Natural killer cell (primary cell): ENCODE measurements at places on chromosomes 6 and 20. TPM values are rescaled to one million over a fixed set of nuclear protein-coding genes. Genes with fewer than 3 reads are reported as not detected.

EPPIN gene
- not detected for total RNA-seq

SLC25A27 gene
- total RNA-seq = not detected

GRM1 gene
- total RNA-seq = not detected

ZC2HC1B gene
- not detected for total RNA-seq

PRL gene
- total RNA-seq = not detected

GPX5 gene
- not detected for total RNA-seq

ZNF292 gene
- 90.4 TPM for total RNA-seq

HSD17B8 gene
- total RNA-seq = 5.4 TPM

NECAB3 gene
- total RNA-seq = 9.7 TPM

GRCh38 chr6:133551847-133552341 lies 310.7 kb downstream of the EYA4 start:
- no peak overlapping the region for H3K4me3 ChIP-seq
- H3K27me3 ChIP-seq = no peaks in the 10 kb centered on the region
- H3K4me1 ChIP-seq = no peaks in the 10 kb centered on the region
- DNase-seq = no peak
- H3K36me3 ChIP-seq = no peaks in the 10 kb centered on the region

GRCh38 chr6:91501930-91502329 lies 915.1 kb upstream of the MAP3K7 start:
- DNase-seq = no peak
- H3K36me3 ChIP-seq = no peaks in the 10 kb centered on the region
- H3K27me3 ChIP-seq = no peaks in the 10 kb centered on the region
- H3K4me1 ChIP-seq = no peaks in the 10 kb centered on the region
- no peak overlapping the region for H3K27ac ChIP-seq

DNA sequence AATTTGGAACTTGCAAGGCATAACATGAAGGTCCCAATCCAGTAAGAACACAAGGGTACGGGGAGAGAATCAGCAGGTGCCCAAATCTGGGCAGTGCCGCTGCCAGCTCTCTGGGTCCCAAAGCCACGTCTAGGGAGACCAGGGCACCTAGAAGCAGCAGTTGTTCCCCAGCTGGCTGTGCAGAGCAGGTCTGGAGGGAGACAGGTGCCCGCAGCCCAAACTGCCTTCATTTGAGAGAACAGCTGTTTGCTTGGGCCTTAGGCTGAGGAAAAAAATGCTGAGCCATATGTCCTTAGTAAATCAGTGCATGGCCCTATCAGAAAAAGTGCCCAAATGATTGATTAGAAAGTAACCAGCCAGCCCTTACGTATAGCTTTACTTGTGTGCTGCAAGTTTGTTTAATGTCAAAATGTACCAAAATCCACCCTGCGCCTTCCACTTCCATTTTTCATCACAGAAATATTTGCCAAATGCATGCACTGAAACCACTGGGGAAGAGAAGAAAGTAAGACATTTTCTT lies 9.1 kb upstream of the PRELID3B start:
- H3K36me3 ChIP-seq = no peaks in the 10 kb centered on the region
- DNase-seq = no peak
- H3K27ac ChIP-seq = no peak overlapping the region
- H3K27me3 ChIP-seq = peaks cover 12% of the 10 kb centered on the region
- no peaks in the 10 kb centered on the region for H3K4me1 ChIP-seq

DNA sequence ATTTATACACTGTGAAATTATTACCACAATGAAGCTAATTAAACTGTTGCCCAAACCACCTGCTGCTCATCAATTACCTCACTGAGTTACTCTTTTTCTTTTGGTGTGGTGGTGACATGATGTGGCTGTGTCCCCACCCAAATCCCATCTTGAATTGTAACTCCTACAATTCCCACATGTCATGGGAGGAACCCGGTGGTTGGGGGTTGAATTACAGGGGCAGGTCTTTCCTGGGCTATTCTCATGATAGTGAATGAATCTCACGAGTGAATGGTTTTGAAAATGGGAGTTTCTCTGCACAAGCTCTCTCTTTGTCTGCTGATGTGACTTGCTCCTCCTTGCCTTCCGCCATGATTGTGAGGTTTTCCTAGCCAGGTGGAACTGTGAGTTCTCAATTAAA lies 145.0 kb downstream of the LRRC1 start:
- no peak for DNase-seq
- H3K27ac ChIP-seq = no peak overlapping the region
- H3K27me3 ChIP-seq = no peaks in the 10 kb centered on the region
- no peak overlapping the region for H3K4me3 ChIP-seq
- no peaks in the 10 kb centered on the region for H3K36me3 ChIP-seq
- no peaks in the 10 kb centered on the region for H3K4me1 ChIP-seq

DNA sequence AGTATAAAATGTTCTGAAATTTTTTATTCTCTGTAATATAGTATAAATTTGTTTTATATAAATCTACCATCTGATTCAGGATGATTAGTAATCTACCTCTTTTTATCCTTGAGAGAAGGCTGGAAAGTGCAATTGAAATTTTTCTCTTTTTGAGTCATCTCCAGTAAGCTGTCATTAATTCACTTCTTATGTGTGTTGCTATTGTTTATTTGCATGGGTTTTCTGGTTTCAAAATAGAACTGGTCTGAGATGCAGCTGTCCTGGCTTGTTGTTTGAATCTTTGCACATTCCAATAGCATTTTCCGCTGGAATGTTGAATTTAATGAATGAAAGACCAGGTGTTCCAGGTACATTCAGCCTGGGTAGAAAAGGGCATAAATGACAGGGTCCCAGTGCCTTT lies 24.3 kb upstream of the TAB2 start:
- DNase-seq = no peak
- H3K27me3 ChIP-seq = no peaks in the 10 kb centered on the region
- no peak overlapping the region for H3K27ac ChIP-seq
- no peak overlapping the region for H3K4me3 ChIP-seq
- no peaks in the 10 kb centered on the region for H3K36me3 ChIP-seq
- H3K4me1 ChIP-seq = no peaks in the 10 kb centered on the region

GRCh38 chr6:32096087-32096393 lies 13.1 kb downstream of the TNXB start:
- no peaks in the 10 kb centered on the region for H3K36me3 ChIP-seq
- H3K27me3 ChIP-seq = peaks cover 11% of the 10 kb centered on the region
- H3K4me3 ChIP-seq = no peak overlapping the region
- no peak overlapping the region for H3K27ac ChIP-seq
- no peak for DNase-seq
- H3K4me1 ChIP-seq = no peaks in the 10 kb centered on the region

- no peaks in the 10 kb centered on the region for H3K36me3 ChIP-seq
- no peaks in the 10 kb centered on the region for H3K4me1 ChIP-seq
- no peak overlapping the region for H3K27ac ChIP-seq
- no peak for DNase-seq
Observed at GRCh38 chr6:3209114-3210023, 18.1 kb downstream of the TUBB2B start.

GRCh38 chr6:166348305-166348949 lies 6.1 kb upstream of the SFT2D1 start:
- no peaks in the 10 kb centered on the region for H3K27me3 ChIP-seq
- H3K27ac ChIP-seq = no peak overlapping the region
- no peak overlapping the region for H3K4me3 ChIP-seq
- no peaks in the 10 kb centered on the region for H3K4me1 ChIP-seq
- no peaks in the 10 kb centered on the region for H3K36me3 ChIP-seq
- DNase-seq = no peak

DNA sequence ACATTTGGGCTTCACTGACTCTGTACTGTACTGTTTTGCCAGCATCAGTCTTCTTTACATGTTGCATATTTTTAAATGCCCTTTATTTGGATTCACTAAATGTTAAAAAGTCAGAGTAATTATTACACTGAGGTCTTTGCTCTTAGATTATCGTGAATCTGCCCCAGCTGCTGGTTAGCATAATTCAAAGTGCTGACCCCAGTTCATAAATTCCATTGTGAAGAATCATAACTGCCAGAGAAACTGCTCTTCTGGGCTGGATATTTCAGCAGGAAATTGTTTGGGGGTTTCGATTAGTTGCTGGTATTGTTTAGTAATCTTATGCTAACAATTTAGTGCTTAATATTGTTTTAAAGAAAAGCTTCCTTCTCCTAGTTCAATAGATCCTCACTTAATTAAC lies 682.1 kb upstream of the MAP3K7 start:
- H3K27ac ChIP-seq = no peak overlapping the region
- H3K4me3 ChIP-seq = no peak overlapping the region
- no peaks in the 10 kb centered on the region for H3K27me3 ChIP-seq
- DNase-seq = no peak
- no peaks in the 10 kb centered on the region for H3K36me3 ChIP-seq

DNA sequence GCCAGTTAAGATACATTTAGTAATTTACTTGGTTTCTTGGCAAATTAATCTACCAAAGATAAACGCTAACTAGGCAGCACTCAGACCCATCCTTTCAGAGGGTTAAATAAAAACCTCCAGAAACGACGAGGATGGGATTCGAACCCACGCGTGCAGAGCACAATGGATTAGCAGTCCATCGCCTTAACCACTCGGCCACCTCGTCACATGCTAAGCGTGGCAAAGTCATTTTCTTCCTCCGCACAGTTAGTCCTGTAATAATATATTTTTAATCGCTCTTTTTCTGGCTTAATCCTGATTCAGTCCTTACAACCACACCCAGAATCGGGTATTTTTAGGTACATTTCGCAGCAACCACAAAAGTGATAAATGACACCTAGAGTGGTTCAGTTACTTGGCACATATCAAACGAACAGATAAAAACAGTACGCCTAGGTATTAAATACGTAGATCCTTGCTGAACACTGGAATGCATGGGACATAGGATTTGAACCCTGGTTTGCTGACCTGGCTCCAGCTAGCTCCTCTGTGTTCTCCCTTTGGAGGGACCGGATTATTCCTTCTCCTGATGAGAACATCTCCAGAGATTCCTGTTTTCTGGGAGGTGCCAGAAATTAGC lies 71.6 kb downstream of the GPX5 start:
- H3K4me1 ChIP-seq = no peaks in the 10 kb centered on the region
- no peak overlapping the region for H3K27ac ChIP-seq

DNA sequence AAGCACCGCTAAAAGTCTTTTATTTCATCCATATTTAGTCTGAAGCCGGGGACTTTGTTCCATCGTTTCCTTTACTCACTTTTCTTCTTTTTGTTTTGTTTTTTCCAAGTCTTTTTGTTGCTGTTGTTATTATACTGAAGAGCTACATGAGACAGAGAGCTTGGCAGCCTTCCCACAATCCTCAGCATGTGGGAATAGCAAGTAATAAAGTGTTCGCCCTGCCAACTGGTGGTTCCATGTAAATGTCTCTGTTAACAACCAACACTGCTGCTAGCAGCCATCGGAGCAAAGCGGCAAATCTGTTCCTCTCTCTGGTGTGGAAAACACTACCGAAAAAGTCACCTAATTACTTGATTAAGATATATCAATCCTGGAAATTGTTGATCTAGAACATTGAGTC lies 437.8 kb upstream of the ID4 start:
- no peaks in the 10 kb centered on the region for H3K27me3 ChIP-seq
- DNase-seq = no peak
- no peak overlapping the region for H3K4me3 ChIP-seq
- H3K4me1 ChIP-seq = no peaks in the 10 kb centered on the region
- H3K27ac ChIP-seq = no peak overlapping the region

GRCh38 chr6:83459663-83460062 lies 28.8 kb upstream of the ME1 start:
- H3K27me3 ChIP-seq = no peaks in the 10 kb centered on the region
- no peak overlapping the region for H3K27ac ChIP-seq
- no peaks in the 10 kb centered on the region for H3K36me3 ChIP-seq
- no peak overlapping the region for H3K4me3 ChIP-seq
- DNase-seq = no peak

GRCh38 chr20:47984437-47984836 lies 199.2 kb upstream of the SULF2 start:
- no peaks in the 10 kb centered on the region for H3K36me3 ChIP-seq
- H3K27ac ChIP-seq = no peak overlapping the region
- no peaks in the 10 kb centered on the region for H3K27me3 ChIP-seq
- no peaks in the 10 kb centered on the region for H3K4me1 ChIP-seq
- H3K4me3 ChIP-seq = no peak overlapping the region

DNA sequence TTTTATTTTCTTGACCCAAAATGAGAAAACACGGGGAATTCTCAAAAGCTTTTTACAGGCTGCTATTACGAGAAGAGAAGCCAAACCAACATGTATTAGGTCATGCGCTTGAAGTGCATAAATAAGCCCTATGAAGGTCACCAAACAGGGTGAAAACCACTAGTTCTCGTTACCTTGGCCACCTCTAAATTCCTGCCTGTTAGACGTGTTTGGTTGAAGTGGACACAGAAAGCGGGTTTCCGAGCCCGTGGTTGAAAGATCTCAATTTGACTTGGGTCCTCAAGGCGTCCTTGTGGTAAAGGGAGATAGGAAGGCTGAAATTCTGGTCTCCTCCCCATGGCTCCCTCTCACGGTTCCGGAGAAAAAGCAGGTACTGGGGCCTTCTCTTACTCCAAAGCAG lies 6.2 kb downstream of the EYA2 start:
- peaks cover 7% of the 10 kb centered on the region for H3K27me3 ChIP-seq
- no peak overlapping the region for H3K4me3 ChIP-seq

GRCh38 chr6:144714021-144714712 lies 429.0 kb downstream of the UTRN start:
- H3K27ac ChIP-seq = no peak overlapping the region
- H3K27me3 ChIP-seq = no peaks in the 10 kb centered on the region
- no peak overlapping the region for H3K4me3 ChIP-seq
- H3K36me3 ChIP-seq = peaks cover 11% of the 10 kb centered on the region
- no peak for DNase-seq

DNA sequence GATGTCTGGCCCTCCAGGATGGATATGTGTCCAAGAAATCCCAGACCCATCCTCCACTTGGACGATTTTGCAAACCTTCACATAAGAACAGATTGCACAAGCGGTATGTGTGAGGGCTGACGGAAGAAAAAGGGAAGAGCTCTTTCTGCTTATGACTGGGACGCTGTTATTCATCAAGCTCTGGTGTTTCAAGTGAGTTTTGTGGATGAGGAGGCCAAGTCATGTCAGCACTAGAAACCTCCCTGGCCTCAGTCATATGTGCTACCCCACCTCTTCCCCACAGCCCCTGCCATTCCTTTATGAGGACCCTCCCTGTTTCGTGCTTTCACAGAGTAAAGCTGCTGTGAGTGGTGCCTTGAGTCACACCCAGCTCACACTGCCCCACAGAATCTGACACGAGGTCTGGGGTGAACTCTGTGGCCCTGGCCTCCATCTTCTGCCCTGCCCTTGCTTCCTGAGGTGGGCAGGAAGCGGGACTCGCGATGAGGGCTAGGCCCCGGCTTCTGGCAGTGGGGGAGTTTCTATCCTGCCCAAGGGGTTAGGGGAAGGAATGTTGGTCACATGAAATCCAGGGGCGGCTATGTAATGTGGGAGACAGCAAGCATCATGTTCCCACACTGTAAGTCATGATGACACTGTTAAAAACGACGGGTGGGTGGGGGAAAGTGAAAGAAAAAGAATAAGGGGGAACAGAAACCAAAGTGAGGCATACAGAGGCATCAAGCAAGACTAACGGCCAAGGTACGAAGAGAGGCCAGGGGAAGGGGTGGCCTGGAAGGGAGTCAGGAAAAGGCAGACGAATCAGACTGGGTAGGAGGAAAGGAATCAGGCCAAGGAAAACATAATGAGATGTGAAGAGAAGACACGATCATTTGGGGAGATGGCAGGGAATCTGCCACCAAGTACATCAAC lies 78.1 kb downstream of the PRDM1 start:
- H3K36me3 ChIP-seq = no peaks in the 10 kb centered on the region
- H3K27ac ChIP-seq = peak overlapping the region; percentile 90
- DNase-seq = peak; percentile 71
